ENCODE measurements at places on chromosomes 3 and 15. TPM values are rescaled to one million over a fixed set of nuclear protein-coding genes. Genes with fewer than 3 reads are reported as not detected.
A peak's percentile ranks its signal among the peaks of the same experiment; 100 is the strongest.

- no peaks in the 10 kb centered on the region for H3K27me3 ChIP-seq
- H3K27ac ChIP-seq = peak overlapping the region; percentile 79
- peak overlapping the region; percentile 27 for H3K4me3 ChIP-seq
- no peaks in the 10 kb centered on the region for H3K36me3 ChIP-seq
These were observed 258.9 kb downstream of the UACA start for GRCh38 chr15:70504299-70504951.

GRCh38 chr15:99708563-99708962 lies 24.7 kb downstream of the LYSMD4 start:
- H3K36me3 ChIP-seq = peaks cover 18% of the 10 kb centered on the region
- no peak overlapping the region for H3K4me3 ChIP-seq
- no peak overlapping the region for H3K27ac ChIP-seq
- H3K27me3 ChIP-seq = no peaks in the 10 kb centered on the region
- peaks cover 42% of the 10 kb centered on the region for H3K4me1 ChIP-seq
- no peak for DNase-seq

DNA sequence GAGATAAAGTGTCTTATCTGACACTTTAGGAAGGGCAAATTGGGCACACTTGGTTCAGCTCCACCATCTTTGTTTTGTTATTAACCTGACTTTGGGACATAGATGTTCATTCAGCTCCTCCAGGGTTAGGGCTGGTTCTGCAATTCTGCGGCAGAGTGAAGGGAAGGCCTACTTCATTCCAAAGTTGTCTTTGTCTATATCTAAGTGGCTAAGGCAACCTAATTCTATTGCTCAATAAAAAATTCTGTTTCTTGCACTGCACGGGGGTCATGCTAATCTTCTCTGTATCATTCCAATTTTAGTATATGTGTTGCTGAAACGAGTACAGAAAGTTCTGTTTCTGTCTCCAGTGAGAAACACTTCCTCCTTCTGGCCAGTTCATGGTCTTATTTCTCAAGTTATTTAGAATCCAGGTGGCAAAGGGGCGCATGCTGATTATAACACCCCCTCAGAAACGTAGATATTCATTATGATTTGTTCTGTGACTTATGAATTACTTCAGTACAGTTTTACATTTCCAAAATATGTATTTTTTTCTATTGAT lies 53.5 kb downstream of the PFN2 start:
- H3K27ac ChIP-seq = no peak overlapping the region
- no peaks in the 10 kb centered on the region for H3K4me1 ChIP-seq
- no peak overlapping the region for H3K4me3 ChIP-seq
- DNase-seq = no peak
- H3K36me3 ChIP-seq = peaks cover 27% of the 10 kb centered on the region
- H3K27me3 ChIP-seq = no peaks in the 10 kb centered on the region

The MLH1 gene
- total RNA-seq = 95.3 TPM

The PYGO1 gene
- not detected for total RNA-seq

The SNX22 gene
- 0.19 TPM for total RNA-seq

The ZNF774 gene
- 0.84 TPM for total RNA-seq

The FRMD4B gene
- 12.1 TPM for total RNA-seq

- H3K27ac ChIP-seq = no peak overlapping the region
- no peaks in the 10 kb centered on the region for H3K27me3 ChIP-seq
- no peaks in the 10 kb centered on the region for H3K4me1 ChIP-seq
- no peak overlapping the region for H3K4me3 ChIP-seq
- peak; percentile 23 for DNase-seq
These were observed 57.5 kb upstream of the SIN3A start for GRCh38 chr15:75508840-75509532.

The PAK6 gene
- total RNA-seq = not detected

DNA sequence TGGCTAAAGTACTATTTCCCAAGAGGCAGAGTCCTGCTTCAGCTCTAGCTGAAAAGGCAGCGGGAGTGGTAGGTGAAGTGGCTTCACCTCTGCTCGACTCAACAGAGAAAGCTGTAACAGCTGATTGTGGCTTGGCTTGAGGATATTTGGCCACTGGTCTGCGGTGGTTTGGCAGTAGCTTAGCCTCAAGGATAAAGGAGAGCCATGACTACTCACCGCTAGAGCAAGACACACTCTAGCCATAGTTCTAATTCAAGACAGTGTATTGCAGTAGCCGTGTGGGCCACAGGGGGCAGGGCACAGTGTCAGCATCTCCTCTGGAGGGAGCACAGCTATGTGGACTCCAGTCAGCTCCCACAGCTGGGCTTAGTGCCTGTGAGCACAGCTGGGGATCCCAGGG lies 23.5 kb downstream of the TPRG1 start:
- peaks cover 5% of the 10 kb centered on the region for H3K36me3 ChIP-seq
- H3K4me3 ChIP-seq = no peak overlapping the region
- DNase-seq = peak; percentile 6
- no peaks in the 10 kb centered on the region for H3K27me3 ChIP-seq
- no peak overlapping the region for H3K27ac ChIP-seq

- no peaks in the 10 kb centered on the region for H3K36me3 ChIP-seq
- no peak overlapping the region for H3K27ac ChIP-seq
- H3K4me1 ChIP-seq = no peaks in the 10 kb centered on the region
- H3K27me3 ChIP-seq = peaks cover 2% of the 10 kb centered on the region
- DNase-seq = no peak
These were observed 51.6 kb upstream of the DUT start for GRCh38 chr15:48279608-48280007.

DNA sequence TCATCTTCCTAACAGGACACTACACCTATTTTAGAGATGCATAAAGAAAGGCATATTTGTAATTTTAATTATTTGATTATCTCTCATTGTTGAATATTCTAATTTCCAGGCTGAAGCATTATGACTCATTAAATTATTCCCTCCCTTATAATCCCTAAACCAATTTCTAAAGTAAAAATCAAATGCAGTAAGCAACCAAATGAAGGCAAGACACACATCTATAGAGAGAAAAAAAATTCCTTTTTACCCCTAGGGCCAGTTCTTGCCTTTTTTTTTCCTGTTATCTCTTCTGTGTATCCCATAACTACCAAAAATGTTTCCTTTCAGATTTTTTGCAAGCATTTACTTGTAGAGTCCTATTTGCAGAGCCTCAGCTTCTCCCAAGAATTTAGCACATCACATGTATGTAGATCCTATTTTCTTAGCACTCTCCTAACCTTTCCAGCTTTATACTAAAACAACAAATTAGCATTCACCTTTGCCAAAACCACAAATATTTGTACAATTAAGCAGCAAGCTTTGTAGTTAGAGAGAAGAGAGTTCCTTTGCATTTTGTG lies 177.9 kb downstream of the SATB1 start:
- H3K36me3 ChIP-seq = no peaks in the 10 kb centered on the region
- DNase-seq = no peak
- H3K4me3 ChIP-seq = no peak overlapping the region
- no peaks in the 10 kb centered on the region for H3K27me3 ChIP-seq
- H3K4me1 ChIP-seq = no peaks in the 10 kb centered on the region

The NTRK3 gene
- 0.95 TPM for total RNA-seq

DNA sequence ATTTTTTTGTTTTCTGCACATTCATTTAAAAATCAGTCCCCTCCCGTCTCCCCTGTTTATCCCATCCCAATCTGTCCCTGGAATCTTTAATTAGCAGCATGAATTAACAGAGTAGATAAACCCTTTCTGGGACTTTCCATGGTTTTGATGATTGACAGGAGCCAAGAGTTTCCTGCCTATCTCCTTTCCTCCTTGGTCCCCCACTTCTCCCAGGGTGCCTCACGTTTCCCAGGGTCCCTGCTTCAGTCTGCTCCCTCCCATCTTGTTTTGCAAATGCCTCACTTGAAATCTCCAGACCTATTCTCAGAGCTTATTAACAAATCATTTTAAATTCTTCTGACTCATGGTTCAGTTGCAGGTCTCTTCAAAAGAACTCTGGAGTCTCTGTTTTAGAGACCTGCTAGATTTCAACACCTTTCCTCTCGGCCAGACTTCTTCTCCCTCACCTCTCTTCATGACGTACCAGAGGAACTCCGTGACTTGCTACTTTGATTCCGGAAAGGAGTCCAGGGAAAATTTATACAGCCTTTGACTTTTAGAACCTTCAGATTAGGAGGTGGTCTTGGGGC lies 238.5 kb downstream of the ITPR1 start:
- no peak for DNase-seq
- H3K36me3 ChIP-seq = peaks cover 8% of the 10 kb centered on the region
- no peak overlapping the region for H3K27ac ChIP-seq
- peaks cover 17% of the 10 kb centered on the region for H3K4me1 ChIP-seq
- no peak overlapping the region for H3K4me3 ChIP-seq

The SORD gene
- total RNA-seq = 23.8 TPM

- DNase-seq = no peak
- H3K27ac ChIP-seq = no peak overlapping the region
- H3K4me3 ChIP-seq = no peak overlapping the region
- peaks cover 8% of the 10 kb centered on the region for H3K27me3 ChIP-seq
- H3K36me3 ChIP-seq = no peaks in the 10 kb centered on the region
These were observed 86.4 kb downstream of the POLR2M start for GRCh38 chr15:57792724-57793449.

DNA sequence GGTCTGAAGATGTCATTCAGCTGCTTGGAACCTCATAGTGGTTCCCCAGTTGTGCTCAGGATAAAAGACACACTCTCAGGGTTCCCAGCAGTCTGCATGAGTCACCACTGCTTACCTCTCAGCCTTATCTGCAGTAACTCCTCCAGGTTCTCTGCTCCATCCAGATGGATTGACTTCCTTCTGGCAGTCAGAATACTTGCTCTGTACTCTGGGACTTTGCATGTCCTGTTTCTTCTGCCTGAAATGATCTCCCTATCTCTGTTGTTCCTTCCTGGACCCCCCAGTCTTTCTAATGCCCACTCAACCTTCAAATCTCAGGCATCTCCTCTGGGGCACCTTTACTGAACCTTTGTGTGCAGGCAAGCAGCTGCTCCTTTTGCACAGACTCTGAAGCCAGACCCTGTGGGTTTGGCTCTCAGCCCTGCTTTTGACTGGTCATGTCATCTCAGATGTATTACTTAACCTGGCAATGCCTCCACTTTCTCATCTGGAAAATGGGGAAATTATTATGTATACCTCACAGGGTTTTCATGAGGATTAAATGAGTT lies 38.4 kb downstream of the ITPR1 start:
- no peak overlapping the region for H3K4me3 ChIP-seq
- no peak for DNase-seq
- no peak overlapping the region for H3K27ac ChIP-seq
- peaks cover 18% of the 10 kb centered on the region for H3K4me1 ChIP-seq

- no peak overlapping the region for H3K4me3 ChIP-seq
- H3K27me3 ChIP-seq = no peaks in the 10 kb centered on the region
- no peak for DNase-seq
- H3K36me3 ChIP-seq = no peaks in the 10 kb centered on the region
- H3K4me1 ChIP-seq = no peaks in the 10 kb centered on the region
- H3K27ac ChIP-seq = no peak overlapping the region
These were observed 48.2 kb upstream of the FGD5 start for GRCh38 chr3:14770591-14770990.

DNA sequence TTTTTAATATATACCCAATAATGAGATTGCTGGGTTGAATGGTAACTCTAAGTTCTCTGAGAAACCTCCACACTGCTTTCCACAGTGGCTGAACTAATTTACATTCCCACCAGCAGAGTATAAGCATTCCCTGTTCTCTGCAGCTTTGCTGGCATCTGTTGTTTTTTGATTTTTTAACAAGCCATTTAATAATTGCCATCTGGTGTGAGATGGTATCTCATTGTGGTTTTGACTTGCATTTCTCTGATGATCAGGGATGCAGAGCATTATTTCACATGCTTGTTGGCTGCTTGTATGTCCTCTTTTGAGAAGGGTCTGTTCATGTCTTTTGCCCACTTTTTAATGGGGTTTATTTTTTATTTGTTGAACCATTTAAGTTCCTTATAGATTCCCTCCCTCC lies 75.0 kb upstream of the EPHB3 start:
- H3K27me3 ChIP-seq = peaks cover 4% of the 10 kb centered on the region
- no peaks in the 10 kb centered on the region for H3K36me3 ChIP-seq
- H3K4me1 ChIP-seq = no peaks in the 10 kb centered on the region
- no peak overlapping the region for H3K4me3 ChIP-seq

- peaks cover 28% of the 10 kb centered on the region for H3K27me3 ChIP-seq
- no peak overlapping the region for H3K4me3 ChIP-seq
- no peak for DNase-seq
- H3K36me3 ChIP-seq = no peaks in the 10 kb centered on the region
- H3K27ac ChIP-seq = no peak overlapping the region
- no peaks in the 10 kb centered on the region for H3K4me1 ChIP-seq
These were observed 667.1 kb upstream of the ADAMTS9 start for GRCh38 chr3:65354880-65355279.

DNA sequence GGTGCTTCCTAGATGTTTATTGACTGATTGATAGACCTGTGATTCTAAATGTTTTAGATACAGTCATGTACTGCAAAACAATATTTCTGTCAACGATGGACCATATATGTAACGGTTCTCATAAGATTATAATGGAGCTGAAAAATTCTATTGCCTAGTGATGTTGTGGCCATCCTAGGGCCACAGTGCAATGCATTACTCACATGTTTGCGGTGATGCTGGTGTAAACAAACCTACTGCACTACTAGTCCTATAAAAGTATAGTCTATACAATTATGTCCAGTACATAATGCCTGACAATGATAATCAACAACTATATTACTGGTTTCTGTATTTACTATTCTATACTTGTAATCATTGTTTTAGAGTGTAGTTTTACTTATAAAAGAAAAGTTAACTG lies 46.8 kb downstream of the CHST2 start:
- no peak overlapping the region for H3K4me3 ChIP-seq
- H3K36me3 ChIP-seq = no peaks in the 10 kb centered on the region
- peaks cover 80% of the 10 kb centered on the region for H3K4me1 ChIP-seq
- no peak for DNase-seq

GRCh38 chr3:152474585-152474984 lies 205.9 kb downstream of the MBNL1 start:
- peak; percentile 55 for DNase-seq
- H3K27me3 ChIP-seq = no peaks in the 10 kb centered on the region
- no peak overlapping the region for H3K27ac ChIP-seq
- peaks cover 6% of the 10 kb centered on the region for H3K4me1 ChIP-seq

GRCh38 chr3:79506751-79507150 lies 261.0 kb downstream of the ROBO1 start:
- no peak overlapping the region for H3K4me3 ChIP-seq
- H3K4me1 ChIP-seq = no peaks in the 10 kb centered on the region
- no peak for DNase-seq
- H3K27me3 ChIP-seq = no peaks in the 10 kb centered on the region
- no peak overlapping the region for H3K27ac ChIP-seq
- no peaks in the 10 kb centered on the region for H3K36me3 ChIP-seq

DNA sequence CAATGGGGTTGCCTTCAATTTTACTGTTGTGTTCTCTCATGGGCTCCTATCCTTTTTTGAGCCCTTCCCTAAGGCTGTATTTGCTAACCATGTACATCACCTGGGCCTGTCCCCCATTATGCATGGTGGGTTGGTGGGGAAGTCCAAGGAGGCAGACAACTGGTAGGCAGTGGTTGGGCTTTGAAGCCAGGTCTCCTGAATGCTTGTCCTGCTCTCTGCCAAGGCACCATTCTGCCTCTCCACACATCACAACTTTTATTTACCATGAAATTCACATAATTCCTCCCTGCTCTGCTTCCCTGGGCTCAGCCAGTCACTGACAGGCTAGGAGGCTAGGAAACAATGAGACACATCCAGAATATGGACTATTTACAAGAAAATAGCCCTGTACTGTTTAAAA lies 41.0 kb upstream of the COPB2 start:
- H3K27ac ChIP-seq = no peak overlapping the region

- H3K27ac ChIP-seq = no peak overlapping the region
- DNase-seq = no peak
- peaks cover 10% of the 10 kb centered on the region for H3K4me1 ChIP-seq
These were observed 338.1 kb upstream of the TGFBR2 start for GRCh38 chr3:30268288-30268687.
